Inflammatory macrophage treated with lipopolysaccharide for 1 hour (primary cell): ENCODE measurements at places on chromosomes 12 and 14.

DNA sequence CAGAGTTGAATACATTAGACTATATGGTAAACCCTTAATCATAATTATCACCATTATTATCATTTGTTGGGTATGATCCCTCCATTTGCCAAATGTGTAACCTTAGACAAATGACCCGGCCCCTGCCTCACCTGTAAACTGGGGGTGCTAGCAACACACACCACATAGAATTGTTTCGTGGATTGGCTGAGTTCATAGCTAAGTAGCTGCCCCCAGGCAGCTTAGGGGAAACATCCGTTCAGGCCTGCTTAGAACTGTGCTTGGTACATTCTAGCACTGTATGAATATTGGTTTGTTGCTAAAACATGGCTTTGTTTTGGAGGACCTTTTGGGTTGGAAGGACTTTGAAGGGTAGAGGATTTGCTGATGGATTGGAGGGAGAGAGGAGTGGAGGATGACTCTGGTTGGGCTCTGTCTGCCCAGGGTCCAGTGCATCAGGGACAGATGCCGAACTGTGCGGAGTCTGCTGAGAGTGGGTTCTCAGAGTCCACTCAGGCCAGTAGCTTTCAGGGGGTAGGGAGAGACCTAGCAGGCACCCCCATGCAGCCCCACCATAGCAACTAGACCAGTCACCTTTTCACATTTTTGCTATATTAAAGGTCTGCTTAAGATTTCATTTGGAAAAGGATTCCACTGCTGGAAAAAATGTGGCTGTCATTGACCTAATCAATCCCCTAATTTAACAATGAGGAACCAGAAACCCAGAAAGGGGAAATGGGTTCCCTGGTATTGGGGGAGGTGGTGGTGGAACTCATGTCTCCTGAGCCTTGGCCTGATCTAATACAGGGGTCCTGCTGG is 2.2 kb downstream of the RIN3 start:
- peak; percentile 68 for DNase-seq

GRCh38 chr12:131618303-131618658 is 92.6 kb upstream of the SFSWAP start:
- DNase-seq = no peak

DNA sequence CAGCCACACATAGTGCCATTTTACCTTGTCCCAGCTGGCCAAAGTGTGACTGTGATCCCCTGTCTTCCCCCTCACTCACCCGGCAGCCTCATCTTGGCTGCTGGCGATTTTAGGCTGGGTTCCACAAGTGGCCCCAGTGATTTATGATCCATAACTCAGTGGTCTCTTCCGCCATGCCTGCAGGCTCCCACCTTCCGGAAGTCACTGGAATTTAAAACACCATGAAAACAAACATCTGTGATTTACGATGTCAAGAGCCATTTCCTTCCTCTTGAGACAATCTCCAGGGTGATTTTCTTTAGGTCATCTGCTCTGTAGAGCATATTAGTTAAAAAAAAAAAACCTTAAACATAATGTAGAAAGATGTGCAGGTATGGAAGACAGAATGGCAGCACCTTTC is 282.3 kb downstream of the CACNA1C start:
- DNase-seq = no peak

DNA sequence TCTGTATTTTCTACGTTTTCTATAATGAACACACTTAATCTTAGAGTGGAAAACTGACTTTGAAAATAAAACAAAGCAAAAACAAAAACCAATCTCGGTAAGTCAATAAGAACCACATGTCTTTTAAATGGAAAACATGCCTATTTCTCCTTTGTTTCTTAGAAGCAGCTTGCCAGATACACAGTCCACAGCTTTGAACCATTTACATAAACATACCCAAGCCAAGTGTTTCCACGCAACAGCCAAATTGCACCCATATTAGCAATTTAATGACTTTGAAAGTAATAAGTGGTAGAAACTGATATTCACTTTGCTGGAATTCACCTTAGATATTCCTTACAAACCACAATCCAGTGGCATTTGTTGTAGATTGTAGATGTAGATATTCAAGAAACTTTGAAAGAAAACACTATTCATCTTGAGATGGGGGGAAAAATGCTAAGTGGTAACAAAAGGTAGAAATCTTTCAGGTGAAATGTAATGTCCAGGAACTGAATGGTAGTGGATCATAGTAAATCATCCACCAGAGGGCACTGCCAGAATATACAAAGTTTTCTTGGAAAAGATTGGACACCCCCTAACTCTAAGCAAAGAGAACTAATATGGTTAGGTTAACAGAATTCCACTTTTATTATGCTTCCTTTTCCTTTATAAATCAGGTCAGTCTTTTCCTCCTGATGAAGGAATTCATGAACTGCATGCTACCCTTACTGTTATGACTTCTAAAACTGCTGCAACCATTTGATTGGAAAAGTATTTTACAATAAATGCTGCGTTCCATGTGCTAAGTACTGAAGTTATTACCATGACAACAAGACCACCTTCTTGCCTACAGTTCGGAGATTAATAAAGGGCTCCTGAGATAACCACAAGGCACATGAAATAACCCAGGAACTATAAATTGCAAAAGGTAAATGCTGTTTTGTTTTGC is 69.8 kb downstream of the RERG start:
- DNase-seq = no peak

DNA sequence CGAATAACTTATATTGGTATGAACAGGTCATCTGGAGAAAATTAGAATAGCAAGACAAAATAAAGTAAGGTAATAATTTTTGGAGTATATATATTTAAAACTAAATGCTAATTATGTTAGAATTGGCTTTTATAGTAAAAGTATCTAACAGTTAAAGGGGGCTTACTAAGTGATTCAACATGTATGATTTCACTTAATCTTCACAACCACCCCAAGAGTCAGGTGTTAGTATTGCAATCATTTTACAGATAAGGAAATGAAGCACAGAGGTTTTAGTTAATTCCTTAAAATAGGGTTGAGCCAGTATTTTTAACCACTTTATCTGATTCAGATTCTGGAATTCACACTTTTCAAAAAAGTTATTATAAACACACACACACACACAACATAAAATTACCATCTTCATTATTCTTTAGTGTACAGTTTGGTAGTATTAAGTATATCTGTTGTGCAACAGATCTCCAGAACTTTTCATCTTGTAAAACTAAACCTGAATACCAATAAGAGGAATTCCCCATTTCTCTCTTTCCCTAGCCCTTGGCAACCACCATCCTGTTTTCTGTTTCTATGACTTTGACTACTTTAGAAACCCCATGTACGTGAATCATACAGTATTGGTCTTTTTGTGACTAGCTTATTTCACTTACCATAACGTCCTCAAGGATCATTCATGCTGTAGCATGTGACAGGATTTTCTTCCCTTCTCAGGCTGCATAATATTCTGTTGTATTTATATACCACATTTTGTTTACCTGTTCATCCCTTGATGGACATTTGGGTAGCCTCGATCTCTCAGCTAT is 12.5 kb downstream of the A2M start:
- DNase-seq = peak; percentile 24

DNA sequence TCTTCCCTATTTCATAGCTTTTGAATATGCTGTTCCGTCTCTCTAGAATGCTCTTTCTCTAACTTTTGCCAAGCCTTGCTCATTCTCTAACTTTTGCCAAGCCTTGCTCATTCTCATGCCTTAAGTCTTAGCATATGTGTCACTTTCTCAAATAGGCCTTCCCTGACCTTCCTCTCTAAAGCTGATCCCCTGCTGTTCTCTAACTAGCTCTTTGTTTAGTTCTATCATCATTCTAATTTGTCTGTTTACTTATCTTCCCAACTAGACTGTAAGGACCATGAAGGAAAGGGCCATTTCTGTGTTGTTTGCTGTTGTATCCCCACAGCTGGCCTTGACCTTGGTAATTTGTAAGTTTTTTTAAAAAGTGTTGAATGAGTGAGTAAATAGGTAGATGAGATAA is 71.1 kb downstream of the ZNF641 start:
- no peak for DNase-seq

DNA sequence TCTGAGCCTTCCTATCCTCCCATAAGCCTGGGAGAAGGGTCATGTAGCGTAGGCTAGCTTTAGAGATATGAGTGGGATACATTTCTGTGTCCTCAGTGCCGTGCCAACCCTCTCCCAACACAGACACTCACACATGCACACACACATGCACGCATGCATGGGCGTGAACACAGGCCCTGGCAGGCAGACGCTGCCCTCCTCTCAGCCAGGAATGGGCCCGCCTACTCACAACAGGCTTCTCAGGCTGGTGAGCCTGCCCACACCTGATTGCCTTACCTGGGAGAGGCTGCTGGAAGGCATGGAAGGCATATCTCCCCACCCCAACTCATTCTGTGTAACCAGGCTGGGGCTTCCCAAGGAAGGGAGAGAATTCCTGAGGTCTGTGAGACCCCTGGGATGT is 12.8 kb upstream of the ACVR1B start:
- DNase-seq = no peak
